T-helper 2 cell (primary cell): ENCODE measurements at places on chromosomes 13 and 19.

- no peak for DNase-seq
These were observed 135.8 kb downstream of the RXFP2 start for GRCh38 chr13:31875134-31875533.

DNA sequence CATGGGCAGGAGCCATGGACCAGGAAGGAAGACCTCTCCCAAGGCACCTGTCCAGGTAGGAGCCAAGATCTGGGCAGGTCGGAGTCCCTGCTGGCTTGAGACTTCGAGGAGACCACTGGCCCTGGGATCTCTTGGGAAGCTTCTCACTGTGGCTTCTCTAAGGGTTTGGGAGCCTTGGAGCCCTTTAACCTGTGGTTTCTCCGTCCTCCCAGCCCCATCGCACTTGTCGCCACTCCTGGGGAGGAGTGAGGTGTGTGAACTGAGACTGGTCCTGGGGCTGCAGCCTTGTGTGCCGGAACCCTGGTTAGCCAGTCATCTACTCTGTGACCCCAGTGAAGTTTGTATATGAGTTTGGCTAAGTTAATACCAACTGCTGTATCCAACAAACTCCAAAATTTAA, 8.2 kb downstream of the ZNF805 start:
- no peak for DNase-seq

DNA sequence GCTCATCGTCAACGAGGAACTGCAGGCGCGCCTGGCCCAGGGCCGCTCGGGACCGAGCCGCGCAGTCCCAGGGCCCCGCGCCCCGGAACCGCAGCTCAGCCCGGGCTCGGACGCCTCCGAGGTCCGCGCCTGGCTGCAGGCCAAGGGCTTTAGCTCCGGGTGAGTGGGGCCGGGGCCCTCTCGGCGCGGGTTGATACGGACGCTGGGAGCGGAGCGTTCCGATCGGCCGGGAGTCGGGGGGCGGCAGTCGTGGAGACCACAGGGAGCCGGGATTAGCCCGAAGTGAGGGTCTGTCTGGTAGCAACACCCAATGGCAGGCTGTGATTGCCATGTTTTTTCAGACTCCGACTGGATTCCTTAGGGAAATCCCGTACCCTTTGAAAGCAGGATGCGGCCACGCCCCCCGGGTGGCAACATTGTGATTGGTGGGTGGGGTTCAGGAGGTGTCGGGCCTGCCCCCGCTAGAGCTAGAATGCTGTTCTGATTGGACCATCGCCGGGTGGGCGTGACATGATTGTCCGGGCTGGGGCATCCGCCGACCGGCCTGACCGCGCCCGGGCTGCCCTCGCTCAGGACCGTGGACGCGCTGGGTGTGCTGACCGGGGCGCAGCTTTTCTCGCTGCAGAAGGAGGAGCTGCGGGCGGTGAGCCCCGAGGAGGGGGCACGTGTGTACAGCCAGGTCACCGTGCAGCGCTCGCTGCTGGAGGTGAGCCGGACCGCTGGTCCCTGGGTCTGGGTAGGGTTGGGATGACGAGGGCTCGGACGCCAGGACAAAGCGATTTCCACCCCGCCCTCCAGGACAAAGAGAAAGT, 11.3 kb downstream of the EPS8L1 start:
- peak; percentile 55 for DNase-seq

DNA sequence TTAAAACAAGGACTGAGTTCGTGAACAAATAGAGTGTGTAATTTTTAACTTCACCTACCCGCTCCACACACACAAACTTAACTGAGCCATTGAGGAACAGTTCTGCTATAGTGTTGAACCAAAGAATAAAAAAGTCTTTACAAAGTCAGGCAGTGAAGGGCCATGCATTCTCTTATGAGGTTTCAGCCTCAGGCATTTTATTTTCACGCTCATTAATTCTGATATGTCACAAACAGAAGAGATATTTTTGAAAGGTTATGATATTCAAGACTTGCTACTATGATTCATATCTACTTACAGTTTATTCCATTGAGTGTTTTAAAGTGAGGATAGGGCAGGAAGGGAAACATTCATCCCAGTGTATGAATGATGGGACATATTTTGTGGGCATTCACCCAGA, 282.2 kb downstream of the SLITRK5 start:
- no peak for DNase-seq

- DNase-seq: no peak
These were observed 53.4 kb upstream of the AKAP11 start for GRCh38 chr13:42218576-42218975.
